ENCODE measurements at places on chromosomes 13 and 19.

DNA sequence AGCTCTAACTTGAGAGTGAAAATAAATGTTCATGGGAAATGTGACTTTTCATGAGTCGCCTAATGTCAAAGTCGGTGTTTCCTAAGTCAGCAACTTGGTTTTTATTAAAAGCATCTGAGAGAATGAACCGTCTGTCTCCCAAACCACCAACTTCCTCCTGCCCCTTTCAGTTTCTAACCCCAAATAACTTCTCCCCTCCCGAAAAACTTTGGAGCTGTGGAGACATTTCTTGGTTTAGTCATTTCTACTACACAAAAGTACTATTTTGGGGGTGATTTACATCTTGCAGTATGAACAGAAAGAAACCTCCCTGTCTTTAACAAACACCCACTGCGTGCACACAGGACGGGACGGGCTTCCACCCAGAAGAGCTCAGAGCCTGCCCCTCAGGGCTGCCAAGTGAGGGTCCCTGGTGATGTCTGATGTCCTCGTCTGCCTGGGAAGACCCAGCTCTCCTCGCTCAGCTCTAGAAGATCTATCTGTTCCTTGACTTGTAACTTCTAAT lies 65.0 kb downstream of the RASA3 start:
- peak; percentile 75 for DNase-seq

GRCh38 chr13:109715902-109716301 lies 70.5 kb downstream of the IRS2 start:
- peak; percentile 31 for DNase-seq

DNA sequence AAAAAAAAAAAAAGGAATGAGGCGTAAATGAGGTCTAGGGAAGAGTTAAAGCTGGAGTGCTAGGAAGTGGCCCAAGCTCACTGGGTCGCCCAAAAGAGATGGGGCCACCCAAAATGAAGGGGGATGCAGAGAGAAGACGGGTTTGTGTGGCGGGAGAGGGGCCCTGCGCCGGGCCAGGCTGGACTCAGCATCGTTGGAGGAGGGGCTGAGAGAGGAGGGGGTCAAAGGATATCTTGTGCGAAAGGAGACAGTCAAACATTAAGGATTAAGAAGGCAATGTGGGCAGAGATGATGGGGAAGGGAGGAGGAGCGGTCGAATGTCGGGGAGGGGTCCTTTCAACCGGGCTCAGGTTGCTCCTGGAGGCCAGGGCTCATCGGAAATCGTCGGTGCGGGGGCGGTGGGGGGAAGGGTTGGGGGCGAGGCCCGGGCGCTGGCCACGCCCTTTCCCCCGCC lies 825 bp upstream of the CARM1 start:
- no peak for DNase-seq

DNA sequence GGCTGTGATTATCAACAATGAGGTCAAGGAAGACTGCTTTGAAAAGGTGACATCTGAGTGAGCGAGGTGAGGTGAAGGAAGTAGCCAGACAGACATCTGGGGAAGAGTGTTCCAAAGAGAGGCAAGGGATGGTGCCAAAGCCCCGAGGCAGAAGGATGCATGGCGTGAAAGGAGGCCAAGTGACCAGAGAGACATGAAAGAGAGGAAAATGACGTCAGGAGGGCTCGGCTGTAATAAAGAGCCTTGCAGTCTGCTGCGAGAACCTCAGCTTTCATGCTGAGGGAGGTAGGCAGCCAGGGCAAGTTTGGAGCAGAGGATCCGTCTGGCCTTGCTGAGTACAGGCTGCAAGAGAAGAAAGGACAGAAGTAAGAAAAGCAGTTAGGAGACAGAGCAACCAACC lies 50.8 kb downstream of the FOXO1 start:
- no peak for DNase-seq

DNA sequence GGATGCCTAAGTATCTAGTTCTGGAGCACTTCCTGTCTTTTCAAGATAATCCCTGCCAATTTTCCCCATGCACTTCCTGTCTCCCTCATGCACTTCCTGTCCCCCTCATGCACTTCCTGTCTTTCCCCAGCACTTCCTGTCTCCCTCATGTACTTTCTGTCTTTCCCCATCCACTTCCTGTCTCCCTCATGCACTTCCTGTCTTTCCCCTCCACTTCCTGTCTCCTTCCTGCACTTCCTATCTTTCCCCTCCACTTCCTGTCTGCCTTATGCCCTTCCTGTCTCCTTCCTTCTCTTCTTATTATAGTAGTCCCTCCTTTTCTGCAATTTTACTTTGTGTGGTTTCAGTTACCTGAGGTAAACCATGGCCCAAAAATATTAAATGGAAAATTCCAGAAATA lies 3.0 kb upstream of the TNNT1 start:
- DNase-seq = no peak

Measured in GM03348 (cell line).